ENCODE measurements at places on chromosomes 4 and X. TPM values are rescaled to one million over a fixed set of nuclear protein-coding genes. Genes with fewer than 3 reads are reported as not detected.

Gene ODAM
- not detected for total RNA-seq

Gene PNMA6F
- 0.82 TPM for total RNA-seq

Gene TRIML1
- total RNA-seq = not detected

Gene NALF2
- 2.0 TPM for total RNA-seq

Gene P2RY8
- under 0.01 TPM for total RNA-seq

Gene HSFX2
- total RNA-seq = 1.2 TPM

Gene IL13RA2
- 4.9 TPM for total RNA-seq

Gene IL21
- total RNA-seq = not detected

Gene CSAG3
- not detected for total RNA-seq

Gene UFSP2
- total RNA-seq = 42.8 TPM

Gene PABPC4L
- 1.2 TPM for total RNA-seq

Gene ATP6AP1
- total RNA-seq = 50.1 TPM

Gene FAM241A
- total RNA-seq = 6.5 TPM

Gene GLRA2
- total RNA-seq = 113 TPM

Gene SRPX
- 2.4 TPM for total RNA-seq

Gene F8A3
- 1.2 TPM for total RNA-seq

Data from frontal cortex (tissue), 4 donors.